ENCODE measurements at places on chromosomes 6 and 20.

DNA sequence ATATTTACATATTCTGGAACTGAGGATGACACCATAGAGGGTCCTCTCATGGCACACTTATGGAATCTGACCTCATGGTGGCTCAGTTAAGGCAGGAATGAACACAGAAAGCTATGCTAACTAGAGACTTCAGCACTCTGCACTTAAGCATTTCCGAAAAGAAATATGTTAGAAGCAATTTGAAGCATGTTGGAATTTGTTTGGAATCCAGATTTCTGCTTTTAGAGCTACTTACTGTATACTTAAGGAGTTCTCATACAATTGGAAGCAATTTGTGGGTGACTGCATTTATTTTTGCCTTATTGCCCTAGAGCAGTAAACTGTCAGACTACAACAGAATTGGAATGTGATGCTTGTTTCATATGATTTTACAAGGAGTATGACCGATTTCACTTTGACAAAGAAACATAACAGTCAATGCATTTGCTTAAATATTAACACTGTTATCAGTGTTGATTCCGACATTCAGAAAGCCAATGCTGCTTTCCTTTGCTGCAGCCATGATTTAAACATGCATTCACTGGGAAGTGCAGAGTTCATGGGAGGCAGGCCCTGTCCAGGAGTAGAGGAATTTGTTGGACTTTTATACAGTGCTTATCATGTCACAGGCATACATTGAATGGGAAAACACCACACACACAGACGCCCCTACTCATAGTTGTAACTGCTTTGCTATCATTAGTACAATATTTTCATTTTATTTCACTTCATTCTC is 244.4 kb downstream of the SAMD5 start:
- no peak for DNase-seq

DNA sequence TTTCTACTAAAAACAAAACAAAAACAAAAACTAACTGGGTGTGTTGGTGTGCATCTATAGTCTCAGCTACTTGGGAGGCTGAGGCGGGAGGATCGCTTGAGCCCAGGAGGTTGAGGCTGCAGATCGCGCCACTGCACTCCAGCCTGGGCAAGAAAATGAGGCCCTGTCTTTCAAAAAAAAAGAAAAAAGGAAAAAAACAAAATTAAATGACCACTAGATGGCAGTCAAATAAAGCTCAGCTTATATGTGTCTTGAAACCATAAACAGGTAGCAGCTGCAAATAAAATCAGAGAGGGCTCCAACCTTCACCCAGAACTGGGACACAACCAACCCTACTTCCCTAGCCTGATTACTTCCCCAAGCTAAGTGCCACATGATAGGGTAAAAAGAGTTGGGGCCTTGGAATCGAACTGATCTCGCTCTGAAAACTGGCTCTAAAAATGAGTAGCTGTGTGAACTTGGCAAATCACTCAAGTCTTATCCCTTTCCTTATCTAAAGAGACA is 67.1 kb upstream of the ADGRF4 start:
- peak; percentile 40 for DNase-seq

- no peak for DNase-seq
These were observed 192.3 kb downstream of the DLL1 start for GRCh38 chr6:170098428-170099170.

GRCh38 chr6:125252891-125253290 is 48.9 kb downstream of the HDDC2 start:
- DNase-seq: no peak

DNA sequence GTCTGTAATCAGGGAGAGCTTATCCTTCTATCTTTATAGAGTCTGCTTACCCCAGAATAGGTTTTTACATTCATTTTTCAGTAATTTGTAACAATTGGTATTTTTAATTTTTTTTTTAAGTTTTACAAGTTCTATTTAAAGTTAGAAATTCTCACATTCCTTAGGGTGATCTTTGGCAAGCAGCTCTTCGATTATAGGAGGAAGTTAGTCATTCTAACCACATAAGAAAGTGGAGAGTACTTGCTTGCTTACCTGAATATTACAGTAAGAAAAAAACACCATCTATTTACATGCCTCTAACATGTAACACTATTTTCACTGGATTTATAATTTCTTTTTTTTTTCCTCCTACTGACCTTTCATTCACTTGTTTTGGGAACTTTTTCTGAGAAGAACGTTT is 6.7 kb downstream of the TSHZ2 start:
- DNase-seq: no peak

GRCh38 chr6:167350731-167351655 is 26.1 kb downstream of the TTLL2 start:
- DNase-seq: peak; percentile 63

DNA sequence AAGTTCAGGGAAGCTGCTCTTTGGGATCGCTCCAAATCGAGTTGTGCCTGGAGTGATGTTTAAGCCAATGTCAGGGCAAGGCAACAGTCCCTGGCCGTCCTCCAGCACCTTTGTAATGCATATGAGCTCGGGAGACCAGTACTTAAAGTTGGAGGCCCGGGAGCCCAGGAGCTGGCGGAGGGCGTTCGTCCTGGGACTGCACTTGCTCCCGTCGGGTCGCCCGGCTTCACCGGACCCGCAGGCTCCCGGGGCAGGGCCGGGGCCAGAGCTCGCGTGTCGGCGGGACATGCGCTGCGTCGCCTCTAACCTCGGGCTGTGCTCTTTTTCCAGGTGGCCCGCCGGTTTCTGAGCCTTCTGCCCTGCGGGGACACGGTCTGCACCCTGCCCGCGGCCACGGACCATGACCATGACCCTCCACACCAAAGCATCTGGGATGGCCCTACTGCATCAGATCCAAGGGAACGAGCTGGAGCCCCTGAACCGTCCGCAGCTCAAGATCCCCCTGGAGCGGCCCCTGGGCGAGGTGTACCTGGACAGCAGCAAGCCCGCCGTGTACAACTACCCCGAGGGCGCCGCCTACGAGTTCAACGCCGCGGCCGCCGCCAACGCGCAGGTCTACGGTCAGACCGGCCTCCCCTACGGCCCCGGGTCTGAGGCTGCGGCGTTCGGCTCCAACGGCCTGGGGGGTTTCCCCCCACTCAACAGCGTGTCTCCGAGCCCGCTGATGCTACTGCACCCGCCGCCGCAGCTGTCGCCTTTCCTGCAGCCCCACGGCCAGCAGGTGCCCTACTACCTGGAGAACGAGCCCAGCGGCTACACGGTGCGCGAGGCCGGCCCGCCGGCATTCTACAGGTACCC is at the start of gene ESR1:
Gene ESR1, plus strand, starts transcription at position 170 of the 858 bp plus-strand sequence. Its CDS starts 231 bp downstream, at position 401.
- DNase-seq: no peak
